Calu3 (cell line): ENCODE measurements at places on chromosomes 16 and 17.

DNA sequence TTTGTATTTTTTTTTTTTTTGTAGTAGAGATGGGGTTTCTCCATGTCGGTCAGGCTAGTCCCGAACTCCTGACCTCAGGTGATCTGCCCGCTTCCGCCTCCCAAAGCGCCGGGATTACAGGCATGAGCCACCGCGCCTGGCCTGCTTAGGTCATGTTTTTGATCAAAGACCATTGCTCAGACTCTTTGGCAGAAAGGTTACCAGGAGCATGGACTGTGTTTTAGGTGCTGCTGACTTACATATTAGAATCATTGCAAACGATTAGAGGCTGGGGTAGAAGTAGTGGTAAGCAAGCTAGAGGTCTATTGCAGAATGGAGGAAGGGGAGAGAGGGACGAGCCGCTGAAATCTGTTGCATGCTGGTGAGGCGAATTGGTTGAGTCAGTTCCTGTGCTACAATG is 79.8 kb downstream of the TANGO6 start:
- DNase-seq, result no peak

DNA sequence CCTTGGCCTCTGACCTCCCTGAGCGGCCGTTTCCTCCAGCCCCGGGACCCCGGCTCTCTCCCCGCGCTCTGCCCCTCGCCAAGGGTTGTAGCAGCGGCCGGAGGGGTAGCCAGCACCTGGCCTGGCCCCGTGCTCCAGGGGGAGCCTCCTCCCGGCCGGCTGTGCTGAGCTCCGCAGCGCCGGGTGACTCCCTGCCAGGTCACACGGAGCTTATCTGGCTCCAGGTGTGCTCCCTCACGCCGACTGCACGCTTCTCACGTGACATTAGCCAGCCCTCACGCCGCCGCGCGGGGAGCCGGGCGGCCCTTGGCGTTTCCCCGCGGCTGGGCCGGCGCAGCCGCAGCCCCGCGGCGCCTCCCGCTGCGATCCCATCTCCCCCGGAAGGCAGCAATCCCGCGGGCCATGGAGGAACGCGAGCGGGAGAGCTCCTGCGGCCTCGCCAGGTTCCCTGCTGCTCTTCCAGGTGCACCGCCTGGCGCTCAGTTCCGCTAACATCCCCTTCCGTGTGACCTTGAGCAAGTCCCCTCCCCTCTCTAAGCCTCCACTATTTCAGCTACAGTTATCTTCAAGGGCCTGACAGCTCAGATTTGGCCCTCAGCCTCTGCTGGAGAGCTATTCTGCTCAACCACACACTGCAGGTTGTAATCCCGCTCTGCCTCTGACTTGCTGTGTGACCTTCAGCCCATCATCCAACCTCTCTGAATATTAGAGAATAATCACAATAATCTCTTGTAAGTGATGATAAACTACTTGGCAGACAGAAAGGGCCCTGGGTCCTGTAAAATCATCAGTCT is 3.4 kb downstream of the MYO18A start:
- DNase-seq, result peak; percentile 67

GRCh38 chr17:236641-237405 is 55.4 kb upstream of the DOC2B start:
- DNase-seq, result no peak

GRCh38 chr17:37742762-37743611 is 1.9 kb downstream of the HNF1B start:
- DNase-seq, result peak; percentile 87

DNA sequence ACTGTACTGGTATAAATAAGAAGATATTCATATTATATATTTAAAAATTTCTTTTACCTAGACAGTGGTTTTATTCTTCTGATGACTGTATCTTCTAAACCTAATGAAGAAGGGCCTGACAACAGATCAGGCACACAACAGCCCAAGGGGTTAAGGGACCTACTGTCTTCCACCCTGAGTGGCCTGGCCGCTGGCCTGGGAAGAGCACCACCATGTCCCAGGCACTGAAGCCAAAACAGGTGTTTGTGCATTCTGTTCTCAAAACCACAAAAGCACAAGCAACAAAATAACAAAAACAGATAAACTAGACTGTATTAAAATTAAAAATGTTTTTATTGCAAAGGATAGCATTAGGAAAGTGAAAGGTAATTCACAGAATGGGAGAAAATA is 9.1 kb upstream of the PECAM1 start:
- no peak for DNase-seq

DNA sequence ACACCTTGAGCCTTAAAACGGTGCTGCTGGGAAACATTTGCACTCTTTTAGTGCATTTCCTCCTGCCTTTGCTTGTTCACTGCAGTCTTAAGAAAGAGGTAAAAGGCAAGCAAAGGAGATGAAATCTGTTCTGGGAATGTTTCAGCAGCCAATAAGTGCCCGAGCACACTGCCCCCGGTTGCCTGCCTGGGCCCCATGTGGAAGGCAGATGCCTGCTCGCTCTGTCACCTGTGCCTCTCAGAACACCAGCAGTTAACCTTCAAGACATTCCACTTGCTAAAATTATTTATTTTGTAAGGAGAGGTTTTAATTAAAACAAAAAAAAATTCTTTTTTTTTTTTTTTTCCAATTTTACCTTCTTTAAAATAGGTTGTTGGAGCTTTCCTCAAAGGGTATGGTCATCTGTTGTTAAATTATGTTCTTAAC is 4.4 kb downstream of the SOX9 start:
- DNase-seq, result no peak

DNA sequence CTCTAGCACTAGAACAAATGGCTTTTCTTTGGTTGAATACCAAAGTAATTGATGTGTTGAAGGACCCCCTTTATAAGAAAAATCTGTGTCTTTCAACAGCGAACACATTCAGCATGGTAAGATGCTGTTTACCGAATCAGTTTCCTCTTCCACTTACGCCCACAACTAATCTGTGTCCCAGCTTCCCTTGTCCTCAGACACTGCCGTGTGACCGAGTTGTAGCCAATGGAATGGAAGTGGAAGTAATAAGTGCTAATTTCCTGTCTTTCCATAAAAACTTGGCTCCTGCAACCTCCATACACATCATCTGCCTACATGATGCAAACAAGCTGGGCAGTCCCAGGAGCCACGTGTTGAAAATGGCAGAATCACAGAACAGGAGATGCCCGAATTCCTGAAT is 10.4 kb downstream of the CDIPT start:
- no peak for DNase-seq

GRCh38 chr16:85475233-85475632 is 137.9 kb upstream of the GSE1 start:
- no peak for DNase-seq

GRCh38 chr16:8730335-8730915 is 56.0 kb downstream of the ABAT start:
- no peak for DNase-seq

DNA sequence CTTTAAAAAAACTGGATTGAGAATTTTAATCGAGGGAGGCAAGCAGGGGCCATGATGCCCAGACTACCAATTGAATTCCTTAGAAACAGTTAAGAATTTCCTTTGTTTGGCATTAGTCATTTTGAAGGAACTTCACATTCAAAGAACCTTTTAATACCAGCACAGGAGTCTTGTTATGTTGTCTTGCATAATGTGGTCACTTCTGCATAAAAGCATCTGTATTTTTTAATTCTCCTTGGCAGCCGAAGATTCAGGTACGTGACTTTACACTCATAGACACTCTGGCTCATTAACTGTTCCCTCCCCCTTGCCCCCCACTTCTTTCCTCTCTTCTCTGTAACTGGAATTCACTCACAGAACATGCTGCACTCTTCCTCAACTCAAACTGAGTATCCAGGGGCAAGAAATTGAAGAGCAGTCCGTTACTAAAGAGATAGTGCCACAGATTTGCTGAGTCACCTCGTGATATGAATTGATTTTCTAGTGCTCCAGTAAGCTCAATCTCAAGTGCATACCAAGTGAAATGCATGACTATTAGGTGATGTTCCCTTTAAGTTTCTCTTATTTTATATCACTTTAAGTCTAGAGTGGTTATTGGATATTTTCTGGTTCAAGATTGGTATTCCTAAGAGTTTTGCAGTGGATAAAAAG is 572.2 kb upstream of the SOX9 start:
- no peak for DNase-seq

- no peak for DNase-seq
Observed at GRCh38 chr17:57895382-57896060, 45.7 kb upstream of the MRPS23 start.

DNA sequence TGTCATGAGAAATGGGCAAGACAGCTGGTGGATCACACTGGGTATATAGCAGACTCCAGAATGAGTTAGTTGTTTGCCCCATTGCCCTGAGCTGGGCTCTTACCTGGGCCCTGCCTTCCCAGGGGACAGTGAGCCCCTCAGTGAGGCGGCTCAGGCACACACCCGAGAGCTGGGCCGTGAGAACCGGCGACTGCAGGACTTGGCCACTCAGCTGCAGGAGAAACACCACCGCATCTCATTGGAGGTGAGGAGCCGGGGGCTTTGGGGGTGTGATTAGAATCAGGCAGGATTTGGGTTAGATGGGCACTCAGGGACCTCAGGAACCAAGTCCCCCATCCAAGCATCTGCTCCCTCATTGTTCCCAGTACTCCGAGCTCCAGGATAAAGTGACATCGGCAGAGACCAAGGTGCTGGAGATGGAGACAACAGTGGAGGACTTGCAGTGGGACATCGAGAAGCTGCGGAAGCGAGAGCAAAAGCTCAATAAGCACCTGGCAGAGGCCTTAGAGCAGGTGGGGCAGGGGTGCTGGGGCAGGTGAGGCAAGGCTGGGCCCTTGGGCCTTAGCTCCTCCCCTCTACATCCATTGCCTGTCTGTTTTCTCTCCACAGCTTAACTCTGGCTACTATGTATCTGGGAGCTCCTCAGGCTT is 2.8 kb downstream of the RNF40 start:
- no peak for DNase-seq

GRCh38 chr16:21501869-21502667 is 97.3 kb upstream of the METTL9 start:
- DNase-seq, result peak; percentile 96

GRCh38 chr17:56824503-56824902 is 9.2 kb downstream of the C17orf67 start:
- DNase-seq, result no peak

- DNase-seq, result no peak
Observed at GRCh38 chr16:11801481-11802021, 4.5 kb upstream of the ZC3H7A start.

GRCh38 chr17:56902348-56902747 is 11.5 kb downstream of the TRIM25 start:
- DNase-seq, result no peak

DNA sequence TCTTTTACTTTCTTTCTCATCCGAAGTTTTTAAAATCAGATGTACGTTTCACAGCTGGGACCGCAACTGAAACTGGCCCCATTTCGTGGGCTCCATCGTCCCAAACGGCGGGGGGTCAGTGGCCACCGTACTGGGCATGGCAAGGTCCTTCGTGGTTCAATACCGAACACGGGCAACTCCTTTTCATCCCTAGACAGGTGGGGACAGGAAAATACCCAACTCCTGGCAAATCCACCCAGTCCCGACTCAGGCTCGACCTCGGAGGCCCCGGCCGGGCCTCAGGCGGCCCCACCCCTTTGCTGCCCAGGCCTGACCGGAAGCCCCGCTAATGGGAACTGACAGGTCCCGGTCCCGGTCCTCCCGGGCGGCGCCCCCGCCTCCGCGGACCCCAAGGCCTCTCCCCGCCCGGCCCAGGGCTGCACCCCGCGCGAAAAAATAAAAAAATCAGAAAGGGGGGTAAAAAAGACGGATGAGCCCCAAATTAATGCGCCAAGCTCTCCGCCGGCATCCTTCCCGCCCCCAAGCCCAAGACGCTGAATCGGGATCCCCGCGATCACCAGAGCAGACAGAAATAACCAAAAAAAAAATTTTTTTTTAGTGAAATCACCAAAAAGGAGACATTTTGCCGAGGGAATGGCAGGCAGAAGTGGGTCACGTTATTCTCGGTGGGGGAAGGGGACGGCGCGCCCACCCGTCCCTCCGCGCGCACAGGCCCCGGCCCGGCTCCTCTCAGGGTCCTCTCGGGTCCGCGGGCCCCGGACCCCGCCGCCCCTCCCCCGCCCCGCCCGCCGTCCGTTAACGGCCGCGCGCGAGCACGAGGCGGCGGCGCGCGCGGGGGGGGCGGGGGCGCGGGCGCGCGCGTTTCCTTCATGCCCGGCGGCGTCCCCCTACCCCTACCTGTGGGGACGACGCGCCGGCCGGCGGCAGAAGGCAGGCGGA is 562 bp downstream of the ZC3H7A start:
- peak; percentile 66 for DNase-seq

DNA sequence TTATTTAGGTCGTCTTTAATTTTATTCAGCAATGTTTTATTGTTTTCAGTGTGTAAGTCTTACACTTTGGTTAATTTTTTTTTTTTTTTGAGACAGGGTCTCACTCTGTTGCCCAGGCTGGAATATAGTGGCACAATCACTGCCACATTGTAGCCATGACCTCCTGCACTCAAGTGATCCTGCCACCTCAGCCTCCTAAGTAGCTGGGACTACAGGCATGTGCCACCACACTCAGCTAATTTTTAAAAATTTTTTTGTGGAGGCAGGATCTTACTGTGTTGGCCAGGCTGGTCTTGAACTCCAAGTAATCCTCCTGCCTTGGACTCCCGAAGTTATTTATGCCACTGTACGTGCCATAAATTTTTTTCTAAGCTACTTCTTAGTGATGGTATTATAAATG is 14.5 kb downstream of the RPS6KB1 start:
- DNase-seq, result no peak

DNA sequence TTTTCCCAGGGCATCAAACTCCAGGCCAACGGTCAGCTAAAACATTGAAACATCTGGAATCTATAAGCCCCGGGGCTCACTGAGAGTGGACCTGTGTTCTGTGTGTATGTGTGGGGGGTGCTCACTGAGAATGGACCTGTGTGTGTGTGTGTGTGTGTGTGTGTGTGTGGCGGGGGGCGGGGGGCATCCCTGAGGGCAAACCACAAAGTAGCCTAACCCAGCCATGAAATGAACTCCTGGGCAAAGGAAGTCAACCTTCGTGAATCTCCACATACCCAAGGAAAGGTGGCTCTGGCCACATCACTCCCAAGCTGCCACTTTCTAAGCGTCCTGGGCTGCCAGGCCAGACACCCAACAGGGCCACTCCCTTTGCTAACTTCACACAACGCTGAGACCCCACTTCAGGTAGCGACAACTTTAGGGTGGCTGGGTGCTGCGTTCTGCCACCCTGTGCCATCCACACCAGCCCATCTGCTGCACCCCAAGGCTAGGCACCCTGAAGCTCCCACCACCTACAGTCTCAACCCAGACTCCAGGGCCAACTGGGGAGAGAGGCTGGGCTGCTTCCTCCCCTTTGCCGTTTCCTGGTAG is 1.6 kb downstream of the MAFG start:
- no peak for DNase-seq
